Stimulated activated CD8-positive, alpha-beta memory T cell treated with anti-CD3 and anti-CD28 coated beads, Interleukin-4, amount 100 ng/mL, for 1 hour (primary cell): ENCODE measurements at places on chromosomes 7 and 10.

DNA sequence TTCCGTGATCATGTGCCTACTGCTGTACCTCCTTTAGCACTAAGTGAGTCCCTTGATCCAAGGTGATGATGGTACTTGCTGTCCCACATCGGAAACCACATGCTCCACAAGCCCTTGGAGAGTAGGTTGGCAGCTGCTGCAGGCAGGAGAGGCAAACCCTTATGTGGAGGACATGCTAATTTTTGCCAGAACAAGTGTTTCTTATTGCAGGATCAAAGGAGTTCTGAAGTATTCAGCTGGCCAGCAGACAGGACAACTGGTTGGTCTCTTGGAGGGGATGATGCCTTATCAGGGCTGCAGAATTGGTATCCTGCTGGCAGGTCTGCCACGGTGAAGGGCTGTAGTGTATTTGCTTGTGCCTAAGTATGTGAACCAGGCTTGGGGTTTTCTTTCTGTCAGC is 36.8 kb downstream of the NACAD start:
- DNase-seq: no peak

DNA sequence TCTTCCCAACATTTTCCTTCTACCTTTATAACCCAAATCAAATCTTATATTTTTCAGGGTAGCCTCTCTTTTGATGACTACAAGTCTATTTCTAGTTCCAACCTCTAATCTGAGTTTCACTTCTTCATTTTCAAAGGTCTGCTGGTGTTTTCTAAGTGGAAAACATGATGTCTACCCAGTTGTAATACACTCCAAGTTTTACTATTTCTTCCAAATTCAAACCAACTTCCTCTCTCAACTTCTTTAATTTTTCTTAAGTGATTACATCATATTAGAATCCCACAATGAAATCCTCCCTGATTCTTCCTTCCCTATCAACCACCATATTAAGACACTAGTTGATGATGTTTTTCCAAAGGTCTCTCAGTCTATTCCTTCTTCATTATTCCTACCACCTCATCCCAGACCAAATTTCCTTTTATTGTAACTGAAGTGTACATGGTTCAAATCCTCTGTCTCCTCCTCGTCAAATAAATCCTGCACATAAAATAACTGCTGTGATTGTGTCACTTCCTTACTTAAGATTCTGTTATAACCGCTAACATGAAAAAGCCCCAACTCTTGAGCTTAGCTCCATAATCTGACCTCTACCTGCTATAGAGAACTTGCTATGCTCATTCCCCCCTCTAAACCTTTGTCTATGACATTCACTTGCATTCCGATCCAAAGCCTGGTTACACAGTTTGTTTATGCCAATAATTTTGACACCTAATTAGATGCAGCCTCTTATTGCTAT is 12.7 kb downstream of the TAS2R38 start:
- no peak for DNase-seq

DNA sequence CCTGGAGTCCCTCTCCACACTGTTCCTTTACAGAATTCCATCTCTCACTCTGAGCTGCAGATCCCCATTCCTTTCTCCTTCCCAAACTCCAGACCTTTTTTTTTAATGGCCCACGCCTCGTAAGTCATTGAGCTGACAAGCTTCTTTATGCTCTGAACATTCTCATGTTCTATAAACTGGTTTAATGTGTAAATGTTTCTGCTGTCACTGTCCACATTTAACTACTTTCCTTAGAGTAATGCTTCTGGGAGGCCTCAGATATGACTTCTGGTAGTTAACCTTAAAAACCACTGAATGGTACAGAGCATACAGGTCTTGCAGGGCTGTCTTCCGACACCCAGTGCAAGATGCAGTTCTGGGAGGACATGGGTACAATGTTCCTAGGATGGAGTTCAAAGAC is 71.1 kb upstream of the CAMK2B start:
- DNase-seq: no peak

DNA sequence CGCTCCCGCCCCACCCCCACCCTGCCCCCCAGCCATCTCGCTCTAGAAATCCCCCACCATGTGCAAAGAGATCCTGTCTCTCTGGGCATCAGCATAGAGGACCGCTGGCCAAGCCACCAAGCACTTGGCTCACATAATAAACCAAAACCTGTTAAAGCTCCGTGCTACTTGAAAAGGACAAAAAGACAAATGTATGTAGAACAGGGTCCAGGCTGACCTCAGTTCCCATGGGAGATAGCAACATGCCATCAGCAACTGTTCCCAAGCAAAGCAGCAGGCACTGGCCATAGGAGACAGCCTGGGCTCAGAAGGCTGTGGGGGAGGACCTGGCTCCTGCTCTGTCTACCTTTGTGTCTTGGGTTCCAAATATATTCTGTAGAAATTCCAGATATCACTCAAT is 38.4 kb upstream of the GDF10 start:
- DNase-seq: no peak

GRCh38 chr7:54129035-54129434 is 413.1 kb upstream of the VSTM2A start:
- DNase-seq: no peak

GRCh38 chr10:118504467-118505205 is 90.8 kb downstream of the PRLHR start:
- no peak for DNase-seq

- no peak for DNase-seq
These were observed 27.8 kb downstream of the MRC1 start for GRCh38 chr10:17836942-17837341.
